ENCODE measurements at places on chromosomes 5 and 9.

GRCh38 chr9:87122947-87123685 is 175.8 kb upstream of the GAS1 start:
- peak; percentile 85 for DNase-seq

GRCh38 chr9:7509576-7510145 is 289.9 kb downstream of the DMAC1 start:
- DNase-seq, result no peak

GRCh38 chr9:91681461-91682305 is 258.1 kb upstream of the NFIL3 start:
- no peak for DNase-seq

DNA sequence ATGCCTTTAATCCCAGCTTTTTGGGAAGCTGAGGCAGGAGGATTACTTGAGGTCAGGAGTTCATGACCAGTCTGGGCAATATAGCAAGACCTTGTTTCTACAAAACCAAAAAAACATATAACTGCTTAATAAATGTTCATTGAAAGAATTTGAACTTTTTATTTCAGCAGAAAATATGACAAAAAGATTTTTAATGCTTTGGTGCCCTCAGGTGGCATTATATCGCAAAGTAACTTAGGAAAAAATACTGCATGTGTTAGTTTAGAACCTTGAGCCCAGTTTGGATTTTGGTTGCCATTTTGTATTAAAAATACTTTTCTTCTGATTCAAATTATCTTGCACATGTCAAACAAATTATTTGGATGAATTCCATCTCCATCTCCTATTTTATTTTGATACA is 103.2 kb downstream of the GPBP1 start:
- DNase-seq, result peak; percentile 23

GRCh38 chr9:128254855-128255759 is 20.7 kb downstream of the GOLGA2 start:
- DNase-seq, result no peak

DNA sequence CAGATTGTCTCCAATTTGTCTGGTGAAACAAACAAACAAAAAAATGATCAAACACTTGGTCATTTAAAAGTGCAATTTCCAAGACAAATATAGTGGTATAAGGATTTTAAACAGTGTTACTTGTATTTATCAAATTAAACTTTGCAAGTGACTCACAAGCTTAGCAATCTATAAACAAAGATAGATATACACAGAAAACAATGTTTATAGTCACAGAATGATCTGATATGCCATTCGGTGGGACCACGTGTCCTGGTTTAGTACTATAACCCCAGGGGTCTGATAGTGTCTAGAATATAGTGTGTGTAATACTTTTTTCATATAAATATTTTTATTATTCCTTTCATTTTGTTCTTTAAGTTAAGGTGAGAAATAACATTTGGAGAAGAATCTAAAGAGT is 91.3 kb downstream of the DPYSL3 start:
- no peak for DNase-seq

- DNase-seq, result no peak
Measured at GRCh38 chr9:35711501-35712428, 20.2 kb downstream of the TLN1 start.

GRCh38 chr5:164651546-164652275 is 1146.3 kb downstream of the MAT2B start:
- no peak for DNase-seq

DNA sequence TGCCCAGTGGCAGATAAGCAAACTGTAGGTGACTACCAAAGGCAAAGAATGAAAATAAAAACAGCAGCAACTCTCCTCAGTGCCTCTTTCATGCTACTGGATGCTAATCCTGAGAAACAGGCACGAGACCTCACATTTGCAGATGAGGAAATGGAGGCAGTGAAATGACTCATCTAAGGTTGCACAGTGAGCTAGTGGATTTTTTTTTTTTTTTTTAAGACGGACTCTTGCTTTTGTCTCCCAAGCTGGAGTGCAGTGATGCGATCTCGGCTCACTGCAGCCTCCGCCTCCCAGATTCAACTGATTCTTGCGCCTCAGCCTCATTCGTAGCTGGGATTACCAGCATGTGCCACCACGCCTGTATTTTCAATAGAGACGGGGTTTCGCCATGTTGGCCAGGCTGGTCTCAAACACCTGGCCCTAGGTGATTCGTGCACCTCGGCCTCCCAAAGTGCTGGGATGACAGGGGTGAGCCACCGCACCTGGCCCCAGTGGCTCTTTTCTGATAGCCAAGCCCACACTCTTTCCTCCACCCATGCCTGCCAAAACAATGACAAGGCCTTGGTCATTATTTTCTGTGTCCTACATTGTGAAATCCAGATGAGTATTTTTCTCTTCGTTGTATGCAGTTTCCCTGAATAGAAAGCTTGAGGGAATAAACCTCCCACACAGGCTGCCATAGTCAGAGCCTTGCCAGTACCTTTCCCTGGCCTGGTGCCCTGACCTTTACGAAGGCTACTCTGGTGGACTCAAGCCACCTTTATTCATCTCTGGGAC is 19.2 kb downstream of the DOCK2 start:
- DNase-seq, result no peak

GRCh38 chr9:34089311-34089710 is 37.2 kb downstream of the DCAF12 start:
- no peak for DNase-seq

DNA sequence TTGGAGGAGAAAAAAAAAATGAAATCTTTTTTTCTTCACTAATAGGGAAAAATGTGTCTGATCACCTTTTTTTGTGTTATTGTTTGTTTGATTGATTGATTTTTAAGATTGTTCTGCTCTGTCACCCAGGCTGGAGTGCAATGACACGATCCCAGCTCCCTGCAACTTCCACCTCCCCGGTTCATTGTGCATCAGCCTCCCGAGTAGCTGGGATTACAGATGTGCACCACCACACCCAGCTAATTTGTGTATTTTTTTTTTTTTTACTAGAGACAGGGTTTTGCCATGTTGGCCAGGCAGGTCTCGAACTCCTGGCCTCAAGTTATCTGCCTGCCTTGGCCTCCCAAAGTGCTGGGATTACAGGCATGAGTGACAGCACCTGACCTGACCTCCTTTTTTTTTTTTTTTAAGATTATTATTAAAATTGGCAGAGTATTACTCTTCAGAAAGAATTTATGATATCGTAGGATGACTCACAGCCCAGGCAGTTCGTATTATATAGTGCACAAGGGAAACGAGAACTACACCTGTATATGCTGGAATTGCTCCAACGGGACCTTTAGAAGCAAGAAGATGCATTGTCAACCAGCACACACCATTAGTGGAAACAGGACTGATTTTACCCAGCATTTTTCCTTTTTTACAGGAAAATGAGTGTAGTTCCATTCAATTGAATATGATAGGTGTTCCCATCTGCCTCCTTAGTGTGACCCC is 27.7 kb downstream of the FUBP3 start:
- DNase-seq, result peak; percentile 69

DNA sequence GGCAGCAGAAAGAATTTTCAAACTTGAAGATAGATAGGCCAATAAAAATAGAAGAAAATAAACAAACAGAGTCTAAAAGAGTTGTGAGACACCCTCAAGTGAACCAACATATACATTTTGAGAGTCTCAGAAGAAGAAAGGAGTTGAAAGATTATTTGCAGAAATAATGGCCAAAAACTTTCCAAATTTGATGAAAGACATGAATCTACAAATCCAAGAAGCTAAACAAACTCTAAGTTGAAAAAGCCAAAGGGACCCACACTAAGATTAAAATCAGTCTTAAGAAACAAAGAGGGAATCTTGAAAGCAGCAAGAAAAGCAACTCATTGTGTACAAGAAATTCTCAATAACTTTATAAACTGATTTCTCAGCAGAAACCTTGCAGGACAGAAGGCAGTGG is 137.0 kb downstream of the SAXO1 start:
- DNase-seq, result no peak

DNA sequence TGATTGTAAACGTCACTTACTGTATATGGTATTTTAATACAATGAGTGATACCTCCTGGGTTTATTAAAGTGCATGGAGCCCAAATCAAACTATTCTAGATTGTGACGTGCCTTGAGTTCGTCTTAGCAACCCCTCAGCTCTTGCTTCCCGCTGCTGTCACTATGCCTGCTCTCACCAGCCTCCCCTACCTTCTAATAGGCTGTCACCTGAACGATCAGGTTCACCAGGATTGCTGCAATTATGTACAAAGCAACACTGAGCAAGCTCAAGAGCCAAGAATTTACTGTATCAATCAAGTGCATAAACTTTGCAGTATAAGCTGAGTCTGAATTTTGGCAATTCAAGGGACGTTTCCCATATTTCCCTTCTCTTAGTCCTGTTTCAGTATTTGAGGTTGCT is 3.0 kb downstream of the LECT2 start:
- no peak for DNase-seq

GRCh38 chr9:26949637-26950069 is 2.6 kb upstream of the PLAA start:
- no peak for DNase-seq

GRCh38 chr5:135203593-135204036 is 169.6 kb upstream of the PITX1 start:
- DNase-seq, result no peak

- no peak for DNase-seq
Measured at GRCh38 chr5:151230048-151230680, 6.3 kb upstream of the CCDC69 start.

DNA sequence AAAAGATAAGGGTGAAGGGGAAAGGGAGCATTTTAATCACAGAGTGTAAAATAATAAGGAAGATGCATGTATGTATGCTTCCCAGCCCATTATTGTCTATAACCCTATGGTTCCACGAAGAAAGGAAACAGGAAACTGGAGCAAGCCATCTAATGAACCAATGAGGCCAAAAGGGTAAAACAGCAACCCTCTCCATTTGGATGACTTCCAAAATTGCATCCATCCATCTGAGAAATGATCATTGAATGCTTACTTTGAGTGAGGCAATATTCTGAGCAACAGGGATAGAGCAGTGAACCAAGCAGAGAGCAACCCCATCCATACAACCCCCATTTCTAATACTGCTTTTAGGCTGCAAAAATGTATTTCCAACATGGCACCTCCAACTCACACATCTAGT is 46.9 kb downstream of the ARL15 start:
- no peak for DNase-seq

- DNase-seq, result no peak
Measured at GRCh38 chr9:133125941-133126696, 5.1 kb upstream of the RALGDS start.

DNA sequence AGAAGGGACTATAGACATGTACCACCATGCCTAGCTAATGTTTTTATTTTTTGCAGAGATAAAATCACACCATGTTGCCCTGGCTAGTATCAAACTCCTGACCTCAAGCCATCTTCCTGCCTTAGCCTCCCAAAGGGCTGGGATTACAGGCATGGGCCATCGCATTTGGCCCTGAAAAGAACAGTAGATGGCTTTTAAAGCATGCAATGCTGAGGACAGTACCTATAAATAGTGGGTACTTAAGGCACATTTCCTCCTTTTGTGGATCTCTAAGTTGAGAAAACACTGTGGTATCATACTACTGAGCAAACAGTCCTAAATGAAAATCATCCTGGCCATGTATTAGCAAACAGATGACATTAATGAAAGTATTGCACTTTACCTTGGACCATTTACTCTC is 119.4 kb downstream of the TTC39B start:
- DNase-seq, result no peak

DNA sequence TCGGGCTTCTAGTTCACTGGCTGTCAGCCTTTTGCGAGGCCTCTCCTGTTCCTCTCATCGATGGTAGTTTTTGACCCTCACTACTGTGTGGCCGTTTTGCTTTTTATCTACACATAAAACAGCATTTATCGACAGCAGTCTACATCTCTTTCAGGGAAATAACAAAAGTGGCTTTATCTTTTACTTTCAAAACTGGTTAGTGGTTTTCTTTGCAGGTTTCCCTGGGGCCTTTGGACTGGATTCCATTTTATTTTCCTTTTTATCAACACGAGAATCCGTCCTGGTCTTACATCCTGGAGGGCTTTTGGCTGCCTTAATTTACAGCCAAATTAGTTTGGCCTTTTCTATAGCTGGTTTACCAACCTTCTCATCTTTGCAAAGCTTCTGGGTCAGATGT is 793 bp upstream of the PKD2L2 start:
- DNase-seq, result no peak

- no peak for DNase-seq
Measured at GRCh38 chr5:56973473-56973872, 21.6 kb upstream of the MIER3 start.

- no peak for DNase-seq
Measured at GRCh38 chr5:80234116-80234948, 21.5 kb downstream of the SERINC5 start.

GRCh38 chr5:139462586-139463276 is at the start of gene ECSCR:
ECSCR (minus strand) TSS chr5:139462743; CDS start chr5:139462670, 73 bp downstream.
- no peak for DNase-seq

GRCh38 chr5:180208038-180208434 is 975 bp downstream of the RASGEF1C start:
- DNase-seq, result no peak

DNA sequence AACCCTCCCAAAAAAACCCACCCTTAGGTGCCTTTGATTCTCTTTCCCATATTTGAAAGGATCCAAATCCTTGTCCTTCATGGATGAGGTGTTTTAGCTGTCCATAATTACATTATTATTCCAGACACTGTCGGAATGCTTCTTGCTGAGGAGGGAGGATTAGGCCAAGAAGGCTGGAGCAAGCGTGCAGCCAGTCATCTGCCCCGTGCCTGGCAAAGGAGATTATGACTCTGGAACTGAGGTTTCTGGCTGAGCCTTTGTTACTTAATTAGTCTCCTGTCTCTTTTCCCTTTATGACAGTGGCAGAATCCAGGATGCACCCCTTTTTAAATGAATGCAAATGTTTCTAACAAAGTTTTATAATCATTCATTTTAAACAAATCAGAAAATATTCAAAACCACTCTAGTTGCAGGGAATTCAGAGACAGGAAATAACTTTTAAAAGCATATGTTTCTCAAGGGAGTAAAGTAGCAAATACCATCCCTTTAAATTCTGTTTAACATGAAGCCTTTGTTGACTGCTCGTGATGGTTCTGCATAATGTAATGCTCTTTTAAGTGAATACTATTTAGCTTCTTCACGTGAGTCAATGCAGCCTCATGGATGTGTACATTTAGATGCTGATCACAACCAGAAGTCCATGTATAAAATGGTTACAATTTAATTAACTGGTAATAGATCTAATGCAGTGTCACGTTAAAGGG is 69.8 kb downstream of the GALNT10 start:
- no peak for DNase-seq

GRCh38 chr9:104527109-104527508 is at the start of gene OR13C4:
OR13C4 (minus strand) TSS chr9:104527209; CDS start chr9:104527209, 0 bp downstream.
- DNase-seq, result no peak

GRCh38 chr9:5864446-5864845 is 26.2 kb upstream of the MLANA start:
- no peak for DNase-seq
